ENCODE measurements at places on chromosomes 3 and 15.

DNA sequence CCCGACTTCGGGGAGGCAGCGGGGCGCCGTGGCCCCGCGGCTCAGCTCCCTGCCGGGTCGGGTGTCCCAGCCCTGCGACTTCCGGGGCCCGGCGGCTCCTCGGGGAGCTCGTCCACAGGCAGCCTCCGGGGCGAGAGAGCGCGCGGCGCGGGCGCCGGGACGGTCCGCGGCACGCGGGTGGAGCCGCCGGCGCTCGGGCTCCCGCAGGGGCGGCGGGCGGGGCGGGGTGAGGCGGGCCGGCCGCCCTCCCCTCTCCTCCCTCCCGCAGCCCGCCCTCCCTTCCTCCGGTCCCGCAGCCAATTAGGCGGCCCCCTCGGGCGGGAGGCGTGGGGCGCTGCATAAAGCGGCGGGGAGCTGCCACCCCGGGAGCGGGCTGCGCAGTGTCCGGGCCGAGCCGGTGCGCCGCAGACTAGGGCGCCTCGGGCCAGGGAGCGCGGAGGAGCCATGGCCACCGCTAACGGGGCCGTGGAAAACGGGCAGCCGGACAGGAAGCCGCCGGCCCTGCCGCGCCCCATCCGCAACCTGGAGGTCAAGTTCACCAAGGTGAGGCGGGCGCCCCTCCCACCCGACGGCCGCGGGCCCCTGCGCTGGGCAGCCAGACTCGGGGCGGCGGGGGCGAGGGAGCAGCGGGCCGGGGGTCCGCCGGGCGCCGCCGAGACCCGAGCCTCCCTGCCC is at the start of gene ALDH1A3:
ALDH1A3 (plus strand) TSS at position 368 of the 675 bp plus-strand sequence; CDS start at position 445, 77 bp downstream.
- DNase-seq = no peak

DNA sequence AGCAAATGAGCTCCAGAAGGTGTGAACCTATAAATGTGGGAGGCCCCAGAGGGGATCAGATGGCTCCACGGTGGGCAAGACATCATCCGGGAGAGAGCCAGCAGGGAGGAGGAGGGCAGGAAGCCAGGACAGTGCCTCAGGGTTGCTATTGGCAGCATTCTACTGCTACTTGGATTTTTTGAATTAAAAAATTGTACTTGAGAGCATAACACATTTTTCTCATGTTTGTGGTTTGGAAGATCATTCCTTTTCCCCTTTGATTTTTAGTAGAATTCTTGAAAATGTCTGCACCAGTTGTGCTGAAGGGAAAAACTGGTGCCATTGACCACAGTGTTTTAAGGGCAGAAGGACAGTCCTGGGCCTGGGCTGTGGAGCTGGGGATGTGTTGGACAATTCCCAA is 59.2 kb downstream of the LYZL4 start:
- no peak for DNase-seq

DNA sequence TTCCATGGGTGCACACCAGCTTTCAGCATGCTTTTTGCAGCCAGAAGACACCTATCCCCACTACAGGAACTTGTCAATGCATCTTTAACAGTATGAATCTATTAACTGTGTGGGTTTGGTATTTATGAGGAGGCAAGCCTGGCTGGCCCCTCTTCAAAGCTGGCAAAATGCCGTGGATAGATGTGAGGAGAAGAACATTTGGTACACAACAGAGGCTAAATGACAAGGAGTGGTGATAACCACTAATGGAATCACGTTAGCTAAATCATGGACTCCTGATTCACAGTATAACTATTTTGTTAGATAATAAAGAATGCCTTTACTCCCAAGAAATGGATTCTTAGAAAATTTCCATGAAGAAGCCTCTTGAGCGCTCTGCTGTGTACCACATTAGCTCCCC is 187.2 kb downstream of the CLSTN2 start:
- DNase-seq = no peak

DNA sequence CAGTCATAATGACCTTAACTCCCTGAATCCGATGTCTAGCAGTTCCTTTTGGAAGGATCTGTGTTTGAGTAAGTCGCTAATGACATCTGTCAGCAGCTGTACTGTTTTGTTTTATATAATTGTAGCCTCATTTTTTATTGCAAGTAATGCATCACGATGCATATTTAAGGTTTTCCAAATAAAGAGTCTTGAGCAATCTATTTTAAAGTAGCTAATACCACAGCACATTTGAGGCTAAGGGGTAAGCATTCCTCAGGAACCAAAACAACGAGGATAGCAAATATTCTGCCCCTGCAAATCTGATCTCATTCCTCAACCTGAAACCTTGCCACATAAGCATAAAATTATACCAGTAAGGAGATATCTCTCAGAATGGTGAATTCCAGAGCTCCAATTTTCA is 98.7 kb downstream of the TBC1D5 start:
- no peak for DNase-seq

DNA sequence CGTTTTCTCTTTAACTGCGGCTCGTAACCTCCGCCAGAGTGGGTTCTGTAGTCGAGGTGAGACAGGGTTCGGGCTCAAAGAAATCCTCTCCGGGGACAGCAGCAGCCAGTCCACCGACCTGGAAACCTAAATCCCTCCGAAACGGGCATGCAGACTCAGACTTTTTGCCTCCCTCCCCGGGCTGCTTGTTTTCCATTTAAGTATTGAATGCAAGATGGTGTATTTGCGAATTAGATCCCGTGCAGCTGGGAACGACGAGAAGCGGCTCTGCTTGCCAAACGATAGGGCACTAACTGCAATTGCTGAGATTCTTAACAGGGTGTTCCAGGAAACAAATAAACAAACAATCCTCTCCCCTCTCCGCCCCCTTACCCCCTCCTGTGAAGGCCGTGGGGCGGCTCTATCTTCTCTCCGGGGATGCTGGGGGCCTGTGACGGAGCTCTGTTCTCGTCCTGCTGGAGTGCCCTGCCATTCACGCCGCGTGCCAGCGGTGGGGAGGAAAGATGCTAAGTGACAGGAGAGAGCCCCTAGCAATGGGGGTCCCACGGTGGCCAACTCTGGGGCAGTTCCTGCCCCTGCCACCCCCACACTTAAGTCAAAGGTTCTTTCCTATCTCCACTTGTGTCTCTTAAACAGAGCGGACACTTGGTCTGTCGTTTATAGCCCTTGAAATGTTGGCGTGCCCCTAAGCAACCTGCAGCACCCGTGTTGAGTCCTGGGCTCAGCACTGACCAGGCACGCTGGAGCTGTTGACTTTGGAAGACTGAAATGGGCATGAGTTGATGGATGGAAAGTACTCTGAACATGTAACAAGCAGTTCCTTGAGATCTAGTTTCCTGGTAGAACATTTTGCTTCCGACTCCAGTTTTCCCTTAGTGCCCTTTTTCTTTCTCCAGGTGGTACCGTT is 1.3 kb upstream of the ETV5 start:
- DNase-seq = no peak
